ENCODE measurements at places on chromosomes 16 and 17. TPM values are rescaled to one million over a fixed set of nuclear protein-coding genes. Genes with fewer than 3 reads are reported as not detected.

Gene TBC1D3E
- total RNA-seq = not detected

Gene MYH13
- total RNA-seq = not detected

Gene TTLL6
- not detected for total RNA-seq

Gene KIF18B
- 48.1 TPM for total RNA-seq

Gene MGRN1
- 116 TPM for total RNA-seq

Gene BPTF
- total RNA-seq = 86.9 TPM

Gene PRM2
- total RNA-seq = not detected

Gene TBC1D26
- 0.74 TPM for total RNA-seq

Gene STX1B
- total RNA-seq = 2.2 TPM

Gene CHP2
- total RNA-seq = not detected

Gene MYH10
- total RNA-seq = 7.6 TPM

Data from activated T-cell treated with anti-CD3 and anti-CD28 coated beads, Interleukin-2, amount 50 U/mL, for 72 hours (primary cell).